ENCODE measurements at places on chromosomes 2 and 18.

- no peak for DNase-seq
These were observed 49.4 kb downstream of the CCDC102B start for GRCh38 chr18:68847219-68847837.

DNA sequence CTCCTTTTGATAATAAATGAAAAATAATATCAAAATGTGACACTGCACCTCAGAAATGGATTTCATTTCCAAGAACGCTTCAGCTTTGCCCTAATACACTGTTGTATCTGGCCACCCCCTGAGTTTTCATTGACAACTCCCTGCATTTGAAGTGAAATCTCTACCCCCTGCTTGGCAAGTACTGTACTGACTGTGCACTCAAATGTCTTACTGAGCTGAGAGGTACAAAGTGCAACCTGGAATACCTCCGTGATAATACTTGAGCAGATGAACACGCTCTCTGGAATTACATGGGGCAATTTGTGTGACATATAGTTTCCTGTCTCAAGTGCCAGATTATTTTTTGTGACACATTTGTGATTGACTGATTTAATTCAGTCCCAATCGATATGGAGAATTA, 231.1 kb downstream of the LRP1B start:
- no peak for DNase-seq

- DNase-seq: no peak
These were observed 65.1 kb upstream of the CTLA4 start for GRCh38 chr2:203802342-203803052.

GRCh38 chr2:97747285-97747684, 33.9 kb downstream of the ZAP70 start:
- no peak for DNase-seq

DNA sequence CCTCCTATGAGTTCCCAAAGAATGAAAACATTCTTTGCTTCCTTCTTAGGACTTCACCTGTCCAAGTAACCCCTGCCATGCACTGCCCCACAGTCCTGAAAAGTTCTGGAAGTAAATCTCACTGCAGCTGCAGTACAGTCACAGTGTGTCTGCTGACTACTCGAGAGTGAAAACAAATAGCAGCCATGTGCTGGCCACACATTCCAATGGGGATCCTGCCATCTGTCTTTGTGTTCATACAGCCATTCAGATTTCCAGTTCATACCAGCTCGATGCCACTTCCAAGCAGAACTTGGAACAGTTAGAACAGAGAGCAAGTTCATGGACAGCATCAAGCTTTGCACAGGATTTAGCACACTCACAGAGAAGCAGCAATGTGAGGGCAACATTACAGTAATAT, 629.9 kb upstream of the ACVR2A start:
- DNase-seq: no peak

DNA sequence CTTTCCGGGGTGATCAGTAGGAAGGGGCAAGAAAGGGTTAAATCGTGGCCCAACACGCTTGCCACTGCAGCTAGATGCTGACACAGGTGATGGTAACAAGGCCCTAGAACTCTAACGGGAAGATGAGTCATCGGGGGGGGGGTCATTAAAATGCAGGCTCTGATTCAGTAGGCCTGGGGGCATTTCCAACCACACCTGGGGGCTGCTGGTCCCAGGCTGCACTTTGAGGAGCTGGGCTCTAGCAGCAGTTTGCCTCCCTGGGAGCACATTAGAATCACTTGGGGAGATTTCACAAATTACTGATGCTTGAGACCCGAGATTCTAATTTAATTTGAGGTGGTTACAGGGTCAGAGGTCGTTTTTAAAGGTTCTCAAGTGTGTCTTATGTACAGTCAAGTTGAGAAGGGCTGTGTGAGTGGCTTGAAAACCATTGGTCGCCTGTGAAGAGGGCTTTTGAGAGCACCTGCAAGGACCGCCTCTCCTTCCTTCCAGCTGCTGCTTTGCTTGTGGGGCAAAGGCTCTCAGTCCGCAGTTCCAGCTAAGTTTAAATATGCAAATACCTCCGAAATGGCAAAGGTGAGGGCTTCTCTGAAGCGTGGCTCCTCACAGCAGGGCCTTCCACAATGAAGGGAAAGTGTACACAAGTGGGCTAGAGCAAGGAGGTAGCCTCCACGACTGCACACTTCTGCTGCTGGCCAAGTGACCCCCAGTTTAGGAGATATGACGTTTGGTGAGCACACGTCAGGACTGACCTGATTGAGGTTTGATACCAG, 128.0 kb upstream of the MSH6 start:
- DNase-seq: no peak

DNA sequence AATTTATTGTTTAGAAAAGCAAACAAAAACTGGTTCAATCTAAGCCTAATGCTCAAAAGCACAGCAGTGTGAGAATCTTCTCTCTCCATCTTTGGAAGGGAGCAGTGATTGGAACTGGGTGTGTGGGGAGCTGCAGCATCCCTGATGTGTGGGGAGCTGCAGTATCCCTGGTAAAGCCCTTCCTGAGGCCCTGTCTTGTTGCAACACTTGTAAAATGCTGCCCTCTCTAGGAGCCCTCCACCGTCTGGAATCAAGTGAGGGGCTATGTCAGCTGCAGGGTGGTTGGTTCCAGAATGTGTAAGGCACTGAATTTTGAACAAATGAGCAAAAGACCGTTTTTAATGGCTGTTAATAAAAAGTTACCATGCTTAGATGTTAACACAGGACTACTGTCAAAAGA, 147.7 kb upstream of the RAB12 start:
- DNase-seq: no peak

DNA sequence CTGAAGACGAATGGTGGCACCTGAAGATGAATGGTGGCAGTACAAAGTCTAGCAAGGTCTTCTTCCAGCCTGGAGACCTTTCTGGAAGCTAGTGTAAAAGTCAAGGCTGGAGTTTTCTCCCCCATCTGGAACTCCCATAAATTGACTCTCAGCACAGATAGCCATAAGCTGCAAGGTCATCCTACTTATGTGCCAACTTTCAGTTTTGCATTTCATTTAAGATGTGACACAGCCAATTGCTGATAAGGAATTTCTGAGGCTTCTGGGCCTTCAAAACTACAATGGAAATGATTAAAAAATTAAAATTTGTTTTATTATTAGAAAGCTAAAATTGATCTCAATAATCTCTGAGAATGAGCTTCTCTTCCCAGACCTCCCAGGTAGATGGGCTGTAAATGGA, 10.2 kb downstream of the XDH start:
- no peak for DNase-seq

DNA sequence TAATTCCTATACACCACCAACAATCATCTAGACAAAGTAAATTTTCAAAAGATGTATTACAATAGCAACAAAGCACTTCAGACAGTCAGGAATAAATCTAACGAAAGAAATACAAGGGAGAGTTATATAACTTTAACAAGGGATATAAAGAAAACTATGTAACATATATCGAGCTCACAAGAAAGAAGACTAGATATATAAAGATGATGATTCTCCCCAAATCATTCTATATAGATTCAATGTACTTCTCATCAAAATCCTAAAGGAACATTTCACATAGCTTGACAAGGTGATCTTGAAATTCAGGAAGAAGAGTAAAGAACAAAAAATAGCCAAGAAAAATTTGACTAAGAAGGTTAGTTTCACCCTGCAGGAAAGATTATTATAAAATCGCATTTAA, 179.4 kb downstream of the SP3 start:
- no peak for DNase-seq

DNA sequence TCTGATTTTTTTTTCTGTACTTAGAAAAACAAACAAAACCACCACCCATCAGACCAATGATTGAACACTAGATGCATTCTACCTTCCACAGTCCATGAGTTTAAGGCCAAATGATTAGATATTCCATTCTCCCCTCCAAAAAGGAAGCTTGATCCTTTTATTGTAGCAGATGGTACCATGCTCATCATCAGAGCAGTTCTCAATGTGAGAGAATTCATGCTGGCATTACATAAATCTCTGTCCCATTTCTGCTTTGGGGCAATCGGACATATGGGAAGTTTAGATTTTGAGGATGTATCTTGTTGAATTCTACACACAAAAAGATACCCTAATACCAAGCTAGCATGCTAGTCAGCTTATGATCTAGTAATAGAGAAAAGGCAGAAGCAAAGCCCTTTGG, 186.6 kb downstream of the RAD51AP2 start:
- no peak for DNase-seq

GRCh38 chr2:2298081-2298480, 33.0 kb downstream of the MYT1L start:
- DNase-seq: no peak

DNA sequence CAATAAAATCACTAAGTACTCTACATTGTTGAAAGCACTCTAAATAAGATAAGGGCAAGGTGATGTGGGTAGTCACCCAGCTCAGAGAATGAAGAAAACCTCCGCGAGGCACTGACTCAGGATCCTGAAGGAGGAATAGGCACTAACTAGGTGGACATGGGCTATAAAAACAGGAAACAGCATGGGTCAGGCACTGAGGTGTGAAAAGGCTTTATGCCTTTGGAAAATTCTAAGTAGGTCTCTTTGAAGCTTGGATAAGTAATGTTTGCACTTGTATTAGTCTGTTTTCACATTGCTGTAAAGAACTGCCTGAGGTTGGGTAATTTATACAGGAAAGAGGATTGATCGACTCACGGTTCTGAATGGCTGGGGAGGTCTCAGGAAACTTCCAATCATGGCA, 161.6 kb downstream of the EPHA4 start:
- no peak for DNase-seq

- no peak for DNase-seq
These were observed 1122.8 kb upstream of the CELF4 start for GRCh38 chr18:38688416-38688815.

- DNase-seq: no peak
These were observed 7.8 kb downstream of the RBM44 start for GRCh38 chr2:237806334-237806733.

DNA sequence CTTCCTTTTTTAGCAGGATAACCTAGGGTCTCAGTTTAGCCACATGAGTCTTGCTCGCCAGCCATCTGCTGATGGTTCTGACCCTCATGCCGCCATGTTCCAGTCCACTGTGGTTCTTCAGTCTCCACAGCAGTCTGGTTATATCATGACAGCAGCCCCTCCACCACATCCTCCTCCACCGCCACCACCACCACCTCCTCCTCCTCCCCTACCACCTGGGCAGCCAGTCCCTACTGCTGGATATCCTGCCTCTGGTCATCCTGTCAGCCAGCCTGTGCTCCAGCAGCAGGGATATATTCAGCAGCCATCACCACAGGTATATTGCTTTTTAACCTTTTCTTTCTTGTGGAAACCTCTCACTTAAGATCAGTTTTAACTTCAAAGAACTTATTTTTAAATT, 89.9 kb upstream of the UBXN4 start:
- no peak for DNase-seq

DNA sequence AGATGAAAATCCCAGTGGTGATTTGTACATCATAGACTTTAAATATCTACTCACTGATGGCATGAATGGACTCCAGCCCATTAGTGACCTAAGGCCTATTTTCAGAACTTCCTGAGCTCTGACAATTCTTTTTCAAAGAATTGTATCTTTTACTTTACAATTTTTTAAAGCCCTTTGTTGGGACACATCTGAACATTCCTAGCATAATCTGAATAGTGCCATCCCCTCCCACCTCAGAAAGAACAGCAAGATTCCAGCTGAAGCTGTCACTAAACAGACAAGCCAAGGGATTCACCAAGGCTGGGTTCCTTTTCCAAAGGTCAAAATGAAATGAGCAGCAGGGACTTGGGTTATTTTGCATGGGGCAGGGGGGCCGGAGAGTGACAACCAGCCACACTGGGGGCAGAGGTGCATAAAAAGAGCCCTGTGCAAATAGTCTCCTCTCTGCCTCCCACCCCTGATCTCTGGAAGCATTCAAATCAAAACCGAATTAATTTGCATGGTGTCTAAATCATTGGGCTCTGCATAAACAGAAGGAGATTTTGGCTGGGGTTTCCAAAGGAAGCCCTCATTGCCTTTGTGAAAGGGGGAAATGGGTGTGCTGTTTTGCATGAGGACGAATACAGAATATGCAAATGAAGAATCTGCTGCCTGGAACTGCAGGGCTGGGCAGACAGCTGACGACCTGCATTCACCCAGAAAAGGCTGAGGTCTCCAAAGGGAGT, 17.2 kb downstream of the EPHA4 start:
- no peak for DNase-seq

GRCh38 chr2:71122387-71123298, 7.4 kb downstream of the MCEE start:
- DNase-seq: no peak

- no peak for DNase-seq
These were observed 12.0 kb downstream of the SIGLEC15 start for GRCh38 chr18:45837283-45838070.

- no peak for DNase-seq
These were observed 59.3 kb upstream of the ALPP start for GRCh38 chr2:232319067-232319802.

GRCh38 chr18:55232506-55232905, 273.2 kb upstream of the CCDC68 start:
- no peak for DNase-seq

DNA sequence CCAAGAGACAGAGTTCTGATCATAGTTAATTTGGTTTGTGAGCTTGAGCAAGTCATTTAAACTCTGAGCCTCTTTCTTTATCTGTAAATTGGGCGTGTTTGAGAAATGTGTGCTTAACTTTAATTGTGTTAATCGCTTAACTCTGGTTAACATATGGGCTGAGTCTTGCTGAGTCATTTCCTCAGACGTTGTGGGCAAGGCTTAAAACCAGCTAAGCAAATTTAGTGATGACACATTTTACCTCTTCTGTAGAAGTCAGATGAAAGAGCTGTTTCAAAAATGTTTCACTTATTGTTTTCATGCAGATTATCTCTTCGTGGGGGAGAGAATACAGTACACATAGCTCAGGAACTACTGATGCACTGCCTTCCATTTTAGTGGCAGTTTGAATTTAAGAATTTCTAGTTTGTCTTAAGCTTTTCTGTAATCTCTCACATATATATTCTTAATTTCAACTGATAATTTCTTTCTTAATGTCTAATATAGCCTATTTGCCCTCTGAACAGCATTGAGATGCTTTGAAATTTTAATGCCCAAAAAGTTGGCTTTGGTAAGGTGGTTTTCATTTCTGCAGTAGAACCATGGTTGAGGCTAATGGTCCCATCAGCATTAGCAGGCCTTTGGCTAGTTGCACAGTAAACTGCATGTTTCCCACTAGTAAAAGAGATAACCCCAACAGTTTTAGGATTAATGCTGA, 34.9 kb downstream of the RAB10 start:
- DNase-seq: peak; percentile 55
